Large intestine (tissue), 12 donors: ENCODE measurements at places on chromosomes 13 and 19.
A peak's percentile ranks its signal among the peaks of the same experiment; 100 is the strongest.

GRCh38 chr19:50638600-50638999 lies 1.1 kb downstream of the SYT3 start:
- no peak for DNase-seq

GRCh38 chr19:7257148-7258040 lies 36.8 kb downstream of the INSR start:
- DNase-seq: peak; percentile 79

GRCh38 chr13:49594576-49594975 lies 9.2 kb upstream of the RCBTB1 start:
- DNase-seq: no peak

DNA sequence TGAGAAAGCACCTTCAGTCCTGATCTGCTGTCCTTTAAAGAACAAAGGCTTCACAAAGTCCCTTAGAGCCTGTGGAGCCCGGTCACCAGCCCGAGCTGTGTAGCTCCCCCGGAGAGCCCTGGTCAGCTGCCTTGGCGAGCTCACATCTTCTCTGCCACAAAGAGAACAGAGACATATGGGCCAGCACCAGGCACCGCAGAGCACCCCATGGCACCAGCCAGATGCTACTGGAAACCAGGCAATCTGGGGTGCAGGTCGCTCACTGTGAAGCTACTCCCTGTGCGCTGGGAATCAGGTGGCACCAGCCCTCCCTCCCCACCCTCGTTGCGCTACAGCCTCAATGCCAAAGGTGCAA lies 44.3 kb upstream of the F7 start:
- no peak for DNase-seq

DNA sequence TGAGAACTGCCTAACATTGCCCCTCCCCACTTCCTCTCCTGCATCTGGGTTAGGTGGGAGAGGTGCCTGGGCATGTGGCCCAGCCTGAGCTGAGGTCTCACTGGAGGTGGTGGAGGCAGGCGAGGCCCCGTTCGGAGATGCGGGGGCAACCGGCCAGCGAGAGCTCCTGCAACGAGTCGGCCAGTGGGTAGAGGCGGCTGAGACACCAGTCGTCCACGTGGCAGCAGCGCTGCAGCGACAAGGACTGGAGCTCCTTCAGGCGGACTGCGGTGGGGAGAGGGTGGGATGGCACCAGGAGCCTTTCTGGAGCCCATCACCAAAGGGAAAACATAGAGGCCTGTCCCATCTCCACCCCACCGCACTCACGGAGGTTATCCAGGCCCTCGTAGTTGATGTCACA lies 6.0 kb upstream of the B3GNT8 start:
- DNase-seq: no peak

DNA sequence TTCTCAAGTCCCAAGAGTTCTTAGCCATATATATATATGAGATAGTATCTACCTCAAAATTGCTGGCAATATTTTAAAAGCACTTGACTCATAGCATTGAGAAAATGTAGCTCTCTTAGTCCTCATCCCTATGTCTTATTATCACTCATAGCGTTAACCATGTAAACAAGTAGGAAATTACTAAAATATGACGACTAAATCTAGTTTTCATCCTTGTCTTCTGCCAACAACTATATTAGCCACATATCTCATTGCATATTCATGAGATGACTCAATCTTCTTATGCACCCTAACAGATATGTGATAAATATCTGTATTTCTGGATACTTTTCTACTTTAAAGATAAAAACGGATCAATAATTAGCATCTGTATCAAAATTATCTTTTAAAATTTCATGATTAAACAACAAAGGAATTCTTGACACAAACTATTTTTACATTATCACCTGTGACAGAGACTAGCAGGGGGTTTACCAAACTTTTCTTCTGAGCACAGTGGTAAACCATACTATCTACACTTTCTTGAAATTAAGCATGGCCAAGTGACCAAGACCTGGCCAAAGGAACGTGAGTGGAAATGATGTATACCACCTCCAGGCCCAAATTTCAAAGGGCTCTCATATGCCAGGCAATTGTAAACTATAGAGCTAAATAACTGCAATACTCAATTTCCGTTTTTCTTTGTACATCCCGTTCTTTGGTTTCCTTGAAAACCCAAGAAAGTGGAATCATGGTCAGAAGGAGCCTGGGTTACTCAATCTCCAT lies 45.7 kb downstream of the ZC3H13 start:
- DNase-seq: no peak

GRCh38 chr13:71939186-71939585 lies 72.2 kb upstream of the DACH1 start:
- no peak for DNase-seq

- DNase-seq: no peak
Measured at GRCh38 chr13:24661713-24662112, 18.5 kb upstream of the ATP12A start.

DNA sequence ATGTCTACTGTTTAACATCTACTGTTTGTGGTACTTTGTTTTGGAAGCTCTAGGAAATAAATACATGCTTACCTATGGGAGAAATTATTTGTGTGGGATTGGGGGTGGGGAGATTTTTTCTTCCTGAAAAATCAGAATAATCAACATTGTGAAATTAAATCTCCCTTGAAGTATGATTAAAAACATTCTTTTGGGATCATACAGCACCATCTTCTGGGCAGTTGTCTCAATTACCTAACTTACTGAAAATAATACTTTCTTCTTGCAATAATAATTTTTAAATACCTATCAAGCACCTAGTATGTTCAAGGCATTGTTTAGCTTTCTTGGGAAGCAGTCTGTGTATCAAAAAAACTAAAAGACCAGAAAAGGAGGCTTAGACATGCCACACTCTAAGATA lies 576.5 kb upstream of the ARGLU1 start:
- no peak for DNase-seq

DNA sequence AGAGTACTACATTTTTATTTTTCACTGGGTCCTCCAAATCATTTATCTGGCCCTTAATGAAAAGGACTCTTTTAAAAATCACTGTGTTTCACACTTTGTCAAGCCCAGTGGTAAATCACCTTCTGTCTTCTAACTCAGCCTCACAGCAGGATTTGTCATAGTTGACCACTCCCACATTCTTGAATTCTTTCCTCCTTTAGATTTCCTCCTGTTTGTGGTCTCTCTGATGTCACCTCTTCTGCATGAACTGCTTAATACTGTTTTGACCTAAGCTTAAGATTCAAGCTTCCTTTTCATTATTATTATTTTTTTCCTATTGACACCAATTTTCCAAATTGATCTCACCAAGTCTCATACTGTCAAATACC lies 899.8 kb upstream of the MIR17HG start:
- DNase-seq: no peak

DNA sequence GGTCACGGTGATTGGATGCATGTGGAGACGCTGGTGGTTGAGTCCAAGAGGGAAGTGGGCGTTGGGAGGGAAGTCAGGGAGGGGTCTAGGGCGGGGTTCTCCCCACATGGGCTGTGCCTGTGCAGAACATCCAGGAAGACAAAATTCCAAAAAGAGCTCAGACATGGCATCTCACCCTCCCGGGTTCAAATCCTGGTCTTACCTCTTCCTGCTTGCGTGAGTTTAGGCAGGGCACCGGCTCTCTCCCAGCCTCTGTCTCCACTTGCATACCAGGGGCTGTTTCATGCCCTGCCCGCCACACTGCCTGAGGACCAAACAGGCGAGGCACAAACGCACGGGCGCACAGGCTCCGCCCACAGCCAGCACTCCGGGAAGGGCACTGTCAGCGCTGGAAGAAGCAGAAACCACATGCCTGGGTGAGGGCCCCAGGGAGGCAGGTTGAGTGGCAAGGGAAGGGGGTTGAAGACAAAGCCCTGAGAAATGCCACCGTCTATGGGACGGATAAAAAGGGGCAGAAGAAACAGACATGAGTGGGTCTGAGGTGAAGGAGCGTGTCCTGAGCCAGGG lies 123.6 kb upstream of the SOX1 start:
- DNase-seq: no peak

GRCh38 chr19:16367261-16367683 lies 42.6 kb downstream of the KLF2 start:
- no peak for DNase-seq

- DNase-seq: no peak
Measured at GRCh38 chr19:48452289-48453190, 2.8 kb upstream of the KCNJ14 start.

GRCh38 chr13:21663197-21663596 lies 7.7 kb upstream of the FGF9 start:
- DNase-seq: peak; percentile 85

GRCh38 chr19:12202250-12202649 lies 39.4 kb downstream of the ZNF136 start:
- DNase-seq: peak; percentile 9

- DNase-seq: no peak
Measured at GRCh38 chr13:99439850-99440604, 61.2 kb upstream of the TM9SF2 start.

- DNase-seq: peak; percentile 84
Measured at GRCh38 chr19:35039881-35040825, 1.4 kb upstream of the HPN start.

GRCh38 chr13:80029170-80029569 lies 311.8 kb downstream of the SPRY2 start:
- DNase-seq: no peak

GRCh38 chr19:55368701-55369563 lies 1.3 kb downstream of the IL11 start:
- DNase-seq: no peak

GRCh38 chr13:35720690-35721554 lies 244.4 kb upstream of the MAB21L1 start:
- DNase-seq: peak; percentile 28

- DNase-seq: no peak
Measured at GRCh38 chr19:1854039-1854541, 5.8 kb upstream of the REXO1 start.

- peak; percentile 76 for DNase-seq
Measured at GRCh38 chr13:96020155-96020575, 33.0 kb downstream of the UGGT2 start.

GRCh38 chr19:7863157-7863970 lies 10.8 kb downstream of the PRR36 start:
- DNase-seq: no peak

GRCh38 chr19:7692417-7693088 lies 9.4 kb downstream of the FCER2 start:
- DNase-seq: no peak

- DNase-seq: no peak
Measured at GRCh38 chr13:102642475-102642874, 45.7 kb downstream of the TPP2 start.

- no peak for DNase-seq
Measured at GRCh38 chr19:676007-676338, 219 bp upstream of the FSTL3 start.

DNA sequence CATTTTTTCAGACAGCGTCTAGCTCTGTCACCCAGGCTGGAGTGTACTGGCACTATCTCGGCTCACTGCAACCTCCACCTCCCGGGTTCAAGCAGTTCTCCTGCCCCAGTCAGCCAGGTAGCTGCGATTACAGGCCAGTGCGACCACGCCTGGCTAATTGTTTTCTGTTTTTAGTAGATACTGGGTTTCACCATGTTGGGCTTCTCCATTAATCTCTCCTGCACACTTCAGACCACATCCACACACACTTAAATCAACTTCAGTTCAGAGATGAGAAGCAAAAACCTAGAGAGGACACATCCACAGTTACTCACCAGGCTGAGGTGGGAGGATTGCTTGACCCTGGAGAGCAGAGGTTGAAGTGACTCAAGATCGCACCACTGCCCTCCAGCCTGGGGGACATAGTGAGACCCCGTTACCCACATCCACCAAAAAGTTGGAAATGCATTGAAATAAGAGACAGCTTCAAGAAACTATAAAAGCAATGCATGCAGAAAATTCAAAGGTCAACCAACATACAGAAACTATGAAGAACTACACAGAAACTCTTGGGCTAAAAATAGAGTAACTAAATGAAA lies 42.3 kb downstream of the ZNF611 start:
- DNase-seq: no peak

DNA sequence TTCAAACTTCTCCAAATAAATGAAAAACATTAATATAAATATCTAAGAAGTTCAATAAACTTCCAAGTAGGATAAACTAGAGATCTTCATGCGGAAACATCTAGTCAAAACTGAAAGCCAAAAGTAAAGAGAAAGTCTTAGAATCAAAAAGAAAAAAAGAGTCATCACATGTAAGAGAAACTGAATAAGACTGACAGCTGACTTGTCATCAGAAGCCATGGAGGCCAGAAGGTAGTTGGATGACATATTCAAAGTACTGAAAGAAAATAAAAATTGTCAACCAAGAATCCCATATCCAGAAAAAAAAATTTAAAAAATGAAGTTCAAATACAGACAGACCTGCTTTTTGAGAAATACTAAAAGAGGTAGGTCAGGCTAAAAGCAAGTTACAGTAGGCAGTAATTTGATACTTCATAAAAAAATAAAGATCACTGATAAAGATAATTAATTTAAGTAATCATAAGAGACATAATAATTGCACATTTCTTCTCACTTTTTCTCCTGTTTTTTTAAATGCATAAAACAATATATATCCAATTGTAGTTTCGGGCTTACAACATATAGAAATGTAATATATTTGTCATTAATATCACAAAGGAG lies 327.6 kb upstream of the PCDH9 start:
- DNase-seq: no peak

- no peak for DNase-seq
Measured at GRCh38 chr13:49026851-49027250, 51.1 kb downstream of the FNDC3A start.
